ENCODE measurements at places on chromosomes 5 and 9.

DNA sequence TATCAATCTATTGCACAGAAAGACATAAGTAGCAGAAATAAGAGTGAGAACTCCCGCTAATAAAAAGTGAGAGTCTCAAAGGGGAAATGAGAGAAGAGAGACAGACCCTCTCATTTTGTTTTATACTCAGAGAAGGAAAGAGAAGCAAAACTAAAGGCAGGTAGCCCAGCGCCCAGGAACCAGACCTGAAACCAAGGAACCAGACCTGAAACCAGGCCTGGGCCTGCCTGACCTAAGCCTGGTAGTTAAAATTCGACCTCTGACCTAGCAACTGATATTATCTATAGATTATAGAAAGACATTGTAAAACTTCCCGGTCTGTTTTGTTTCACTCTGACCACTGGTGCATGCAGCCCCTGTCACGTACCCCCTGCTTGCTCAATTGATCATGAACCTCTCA, 134.5 kb upstream of the SEMA6A start:
- DNase-seq = no peak

DNA sequence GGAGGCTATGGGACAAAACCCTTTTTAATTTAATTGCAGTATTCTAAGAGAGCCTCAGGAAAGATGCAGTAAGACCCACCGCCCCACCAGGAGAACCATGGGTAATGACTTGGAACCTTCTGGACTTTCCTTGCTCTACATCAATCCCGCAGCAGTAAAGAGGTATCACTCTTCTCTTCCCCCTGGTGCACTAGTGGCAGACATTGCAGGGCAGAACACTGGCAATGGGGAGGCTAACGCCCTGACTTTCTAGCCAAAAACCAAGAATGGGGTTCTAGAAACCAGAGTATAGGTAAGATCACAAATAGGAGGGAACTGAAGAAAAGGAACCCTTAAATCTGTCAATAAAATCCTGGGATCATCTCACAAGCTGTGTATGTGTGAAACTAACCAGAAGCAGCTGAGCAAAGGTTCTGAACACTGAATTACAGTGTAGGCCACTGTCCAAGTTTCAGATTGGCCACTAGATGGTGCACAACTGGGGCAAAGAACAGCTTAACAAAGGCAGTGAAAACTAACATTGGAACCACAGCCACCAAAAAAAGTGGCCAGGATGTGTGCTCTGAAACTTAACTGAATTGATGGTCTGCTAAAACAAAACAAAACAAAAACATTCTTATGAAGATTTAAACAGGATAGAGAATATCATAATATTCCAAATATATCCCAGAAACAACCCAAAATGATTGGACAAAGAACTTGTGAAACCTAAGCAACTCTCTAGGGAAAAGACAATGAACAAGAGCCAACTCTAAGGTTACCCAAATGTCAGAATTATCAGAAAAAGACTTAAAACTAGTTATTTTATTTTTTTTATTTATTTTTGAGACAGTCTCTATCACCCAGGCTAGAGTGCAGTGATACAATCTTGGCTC, 6.6 kb upstream of the FAM151B start:
- DNase-seq = no peak

DNA sequence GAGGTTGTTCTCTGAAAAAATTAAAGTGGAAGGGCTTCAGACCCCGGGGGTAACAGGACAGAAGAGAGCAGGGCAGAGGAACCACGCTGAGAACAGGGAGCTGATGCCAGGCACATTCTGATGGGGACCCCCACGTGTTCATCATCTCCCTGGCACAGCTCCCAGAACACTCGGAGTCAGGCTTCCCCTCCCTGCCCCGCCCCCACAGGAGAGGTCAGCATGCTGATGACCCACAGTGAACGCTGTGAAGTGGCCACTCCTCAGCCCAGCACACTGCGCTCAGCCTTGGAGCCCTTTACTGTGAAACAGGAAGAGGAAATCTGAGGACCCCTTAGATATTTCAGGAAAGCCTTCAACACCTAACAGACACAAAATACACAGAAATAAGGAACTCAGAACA, 16.4 kb downstream of the RETREG1 start:
- no peak for DNase-seq

- DNase-seq = no peak
Measured at GRCh38 chr5:178346607-178347334, 114.2 kb upstream of the PHYKPL start.
